Right ventricle myocardium superior (tissue), 1 donor: ENCODE measurements at places on chromosomes 6 and 20.

GRCh38 chr6:8888468-8888867 lies 453.1 kb upstream of the SLC35B3 start:
- DNase-seq = no peak

DNA sequence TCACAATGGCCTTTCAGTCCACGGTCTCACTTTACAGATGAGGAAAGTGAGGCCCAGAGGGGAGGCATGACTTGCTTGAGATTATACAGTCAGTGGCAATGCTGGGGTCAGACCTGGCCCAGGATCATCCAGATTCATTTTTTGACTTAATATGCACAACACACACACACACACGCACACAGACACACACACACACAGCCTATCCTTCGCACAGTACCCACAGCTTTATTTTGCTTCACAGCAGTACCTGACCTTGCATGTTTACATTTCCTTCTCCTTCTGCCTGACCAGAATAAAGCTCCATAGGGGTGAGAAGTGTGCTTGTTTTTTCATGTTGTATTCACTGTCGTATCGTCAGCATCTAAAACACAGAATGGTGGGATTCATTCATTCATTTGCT lies 79.8 kb downstream of the VEGFA start:
- no peak for DNase-seq

- no peak for DNase-seq
Measured at GRCh38 chr6:5869261-5869660, 137.5 kb downstream of the NRN1 start.

- DNase-seq = no peak
Measured at GRCh38 chr6:106156863-106157262, 70.7 kb downstream of the PRDM1 start.

GRCh38 chr6:108167449-108168089 lies 1.7 kb downstream of the NR2E1 start:
- peak; percentile 50 for DNase-seq

DNA sequence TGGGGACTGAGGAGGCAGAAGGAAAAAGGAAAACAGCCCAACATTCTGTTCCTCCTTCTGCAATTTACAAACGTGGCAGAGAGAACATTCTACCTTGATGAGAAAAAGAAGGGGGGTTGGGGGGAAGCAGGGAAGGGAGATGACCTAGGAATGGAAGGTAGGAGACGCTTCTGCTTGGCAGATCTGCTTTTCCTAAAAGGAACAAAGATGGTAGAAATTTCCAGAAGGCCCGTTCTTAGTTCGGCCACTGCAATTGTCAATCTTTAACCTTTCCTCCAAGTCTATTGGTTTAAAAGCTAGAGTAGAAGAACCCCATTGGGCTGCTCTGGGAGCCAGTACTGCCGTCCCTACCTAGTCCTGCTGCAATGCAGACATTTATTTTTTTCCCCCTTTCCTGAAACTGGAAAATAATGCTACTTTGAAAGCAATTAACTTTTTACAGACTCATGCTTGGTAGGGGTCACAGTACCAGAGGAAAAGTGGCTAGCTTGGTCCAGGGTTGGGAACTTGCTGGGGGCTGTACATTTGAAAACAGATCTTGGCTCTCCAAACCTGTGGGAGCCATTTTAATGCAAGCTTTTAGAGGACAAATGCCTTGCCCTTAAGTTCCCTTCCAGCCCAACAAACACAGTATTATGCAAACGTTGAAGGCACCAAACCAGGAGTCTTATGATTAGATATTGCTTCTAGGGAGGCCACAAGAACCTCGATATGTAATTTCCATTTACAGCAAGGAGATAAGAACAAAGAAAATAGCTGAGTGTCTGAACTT lies 2.6 kb downstream of the ZMYND8 start:
- no peak for DNase-seq

DNA sequence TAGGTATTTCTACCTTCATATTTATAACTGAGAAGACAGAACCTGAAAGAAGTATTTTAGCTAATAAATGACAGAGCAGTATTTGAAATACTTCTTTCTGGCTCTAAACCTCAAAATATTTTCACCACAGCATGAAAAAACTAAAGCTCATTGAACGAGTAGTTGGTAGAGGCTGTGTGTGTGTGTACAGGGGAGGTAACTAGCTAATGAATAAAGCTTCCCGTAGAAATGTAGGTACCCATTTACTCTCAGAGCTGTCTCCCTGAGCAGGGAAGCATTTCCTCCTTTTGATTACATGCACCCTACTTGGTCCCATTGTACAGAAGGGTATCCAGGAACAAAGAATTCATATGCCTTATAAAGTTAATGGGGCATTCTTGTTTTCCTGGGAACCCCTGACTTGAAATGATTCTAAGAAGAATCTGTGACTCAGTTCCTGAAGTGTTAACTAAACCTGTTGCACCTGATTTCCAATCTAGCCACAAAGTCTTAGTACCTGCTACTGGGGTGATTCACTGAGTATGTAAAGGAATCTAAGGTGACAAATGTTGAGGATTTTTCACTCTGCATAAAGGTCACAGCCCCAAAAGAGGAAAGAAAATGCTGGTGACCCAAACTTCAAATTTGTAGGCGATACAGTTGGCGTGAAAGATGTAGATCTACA lies 12.5 kb downstream of the CRYBG1 start:
- DNase-seq = no peak

DNA sequence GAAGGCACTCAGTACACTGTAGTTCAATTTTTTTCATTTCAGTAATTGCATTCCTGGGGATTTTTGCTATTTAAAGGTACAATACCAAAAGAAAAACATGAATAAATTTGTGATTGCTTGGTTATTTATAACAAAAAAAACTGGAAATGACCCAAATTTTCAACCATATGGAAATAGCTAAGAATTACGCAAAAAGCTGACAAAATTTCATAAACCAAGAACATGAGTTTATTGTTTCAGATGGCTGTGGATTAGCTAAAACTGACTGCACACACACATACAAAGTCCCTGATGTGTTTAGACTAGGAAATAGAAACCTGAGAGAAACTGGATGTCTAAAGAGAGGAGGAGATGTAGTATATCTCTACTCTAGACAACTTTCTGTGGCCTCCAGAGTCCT lies 718.4 kb upstream of the CHD6 start:
- DNase-seq = no peak

DNA sequence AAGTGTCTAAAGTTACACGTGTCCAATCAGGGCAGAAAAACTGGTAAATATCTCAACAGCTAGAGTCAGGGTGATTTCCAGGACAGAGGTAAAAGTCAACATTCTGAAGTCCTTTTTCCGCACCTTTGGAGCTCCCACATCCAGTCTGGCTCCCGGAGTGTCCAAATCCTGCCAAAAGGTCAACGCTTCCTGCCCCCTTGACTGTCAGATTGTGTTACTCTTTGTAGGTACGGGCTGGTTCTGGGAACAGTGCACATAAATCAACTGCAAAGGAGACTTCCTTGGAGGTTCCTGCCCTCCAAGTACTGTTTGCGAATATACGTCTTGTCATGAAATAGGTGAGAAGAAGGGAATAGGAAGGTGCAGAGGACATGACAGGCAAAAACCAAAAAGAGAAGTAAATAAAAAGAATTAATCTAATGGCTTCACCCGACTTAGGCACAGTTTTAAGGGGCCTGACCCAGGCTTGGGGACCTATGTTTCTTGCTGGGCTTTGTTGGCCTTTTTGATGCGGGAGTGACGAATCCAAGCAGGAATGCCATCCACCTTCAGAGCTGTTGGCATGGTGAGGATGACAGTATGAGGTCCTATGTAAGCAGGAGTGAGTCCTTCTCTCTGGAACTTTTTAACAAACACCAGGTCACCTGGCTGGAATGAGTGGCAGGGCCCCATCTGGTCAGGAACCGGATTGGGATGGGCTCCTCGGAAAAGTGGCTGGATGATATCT lies 155.4 kb downstream of the TRIM27 start:
- DNase-seq = no peak

DNA sequence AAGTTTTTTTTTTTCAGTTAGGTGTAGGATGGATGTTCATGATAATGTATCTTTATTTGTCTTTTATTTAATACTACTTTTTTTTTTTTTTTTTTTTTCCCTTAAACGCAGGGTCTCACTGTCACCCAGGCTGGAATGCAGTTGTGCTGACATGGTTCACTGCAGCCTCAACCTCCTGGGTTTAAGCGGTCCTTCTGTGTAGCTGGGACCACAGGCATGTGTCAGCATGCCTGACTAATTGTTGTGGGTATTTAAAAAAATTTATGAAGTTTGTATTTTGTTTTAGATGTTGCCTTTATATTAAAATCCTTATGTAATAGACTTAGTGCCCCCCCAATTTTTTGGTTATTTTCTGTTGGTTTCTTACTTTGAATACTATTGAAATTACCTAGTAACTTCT lies 42.6 kb downstream of the NCOA3 start:
- no peak for DNase-seq

- DNase-seq = no peak
Measured at GRCh38 chr20:16462711-16463110, 110.5 kb downstream of the KIF16B start.

- no peak for DNase-seq
Measured at GRCh38 chr6:33994472-33995308, 151.2 kb downstream of the GRM4 start.

GRCh38 chr6:127776320-127776719 lies 124.5 kb downstream of the THEMIS start:
- no peak for DNase-seq

- DNase-seq = no peak
Measured at GRCh38 chr6:91420243-91420642, 833.4 kb upstream of the MAP3K7 start.

DNA sequence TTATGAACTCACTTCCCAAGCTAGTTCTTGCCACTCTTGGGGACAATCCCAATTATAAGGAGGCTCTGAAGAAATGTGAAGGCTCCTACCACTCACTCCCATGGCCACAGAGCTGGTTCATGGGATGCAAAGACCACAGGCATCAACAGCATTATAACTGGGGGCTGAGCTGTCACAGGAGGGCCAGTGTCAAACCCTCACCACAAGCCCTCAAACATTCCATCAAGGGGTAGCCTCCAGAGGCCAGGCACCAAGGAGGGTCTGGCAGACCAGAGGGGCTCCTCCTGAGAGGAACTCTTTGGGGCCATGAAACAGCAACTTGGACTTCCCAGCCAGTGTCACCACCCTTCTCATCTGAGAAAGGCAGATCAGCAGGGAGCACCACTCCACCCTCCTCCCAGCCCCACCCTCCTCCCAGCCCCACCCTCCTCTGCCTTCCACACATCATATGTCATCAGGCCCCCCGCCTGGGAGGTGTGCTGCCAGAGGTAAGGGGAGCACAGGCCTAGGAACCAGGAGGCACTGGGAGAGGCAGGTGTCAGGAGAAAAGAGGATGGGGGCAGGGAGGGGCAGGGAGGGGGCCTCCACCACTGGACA lies 1.2 kb upstream of the TSPO2 start:
- DNase-seq = no peak

- no peak for DNase-seq
Measured at GRCh38 chr20:51236421-51236820, 213.5 kb upstream of the KCNG1 start.

DNA sequence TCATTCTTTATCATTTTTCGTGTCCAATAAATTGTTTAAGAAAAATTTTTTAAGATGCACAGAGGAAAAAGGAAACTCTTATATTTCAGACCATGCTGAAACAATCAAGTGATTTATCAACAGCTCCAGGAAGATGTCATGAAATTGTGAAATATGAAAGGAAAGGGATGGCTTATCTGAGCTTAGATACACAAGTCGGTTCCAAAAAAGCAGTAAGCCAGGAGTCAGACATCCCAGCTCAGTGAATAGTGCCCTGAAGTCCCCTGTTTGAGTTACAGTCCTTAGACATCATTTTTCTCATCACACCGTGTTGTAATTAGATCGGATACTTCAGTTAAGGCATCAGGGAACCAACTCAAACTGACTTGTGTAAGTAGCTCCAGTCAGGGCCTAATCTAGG lies 91.0 kb upstream of the SSTR4 start:
- DNase-seq = no peak

- no peak for DNase-seq
Measured at GRCh38 chr6:13711324-13711732, 307 bp downstream of the RANBP9 start.

DNA sequence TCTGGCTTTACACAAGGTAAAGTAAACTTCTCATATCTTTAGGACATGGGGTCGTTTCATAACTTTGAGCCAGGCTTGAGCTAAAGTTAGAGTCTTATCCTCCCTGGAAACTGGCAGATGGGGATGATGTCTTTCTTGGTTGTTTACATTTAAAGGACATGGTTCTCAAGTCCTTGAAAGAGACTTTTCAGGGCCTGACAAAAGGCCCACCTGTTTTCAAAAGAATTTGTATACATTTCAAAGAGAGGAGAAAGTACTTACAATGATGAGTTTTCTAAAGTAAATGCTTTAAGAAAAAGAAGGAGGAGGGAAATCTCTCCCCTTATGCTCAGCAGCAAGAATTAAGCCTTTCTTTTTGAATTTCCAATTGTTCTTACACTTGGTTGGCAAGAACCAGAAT lies 45.7 kb upstream of the TINAG start:
- no peak for DNase-seq

GRCh38 chr6:98384801-98385200 lies 449.6 kb upstream of the POU3F2 start:
- no peak for DNase-seq

DNA sequence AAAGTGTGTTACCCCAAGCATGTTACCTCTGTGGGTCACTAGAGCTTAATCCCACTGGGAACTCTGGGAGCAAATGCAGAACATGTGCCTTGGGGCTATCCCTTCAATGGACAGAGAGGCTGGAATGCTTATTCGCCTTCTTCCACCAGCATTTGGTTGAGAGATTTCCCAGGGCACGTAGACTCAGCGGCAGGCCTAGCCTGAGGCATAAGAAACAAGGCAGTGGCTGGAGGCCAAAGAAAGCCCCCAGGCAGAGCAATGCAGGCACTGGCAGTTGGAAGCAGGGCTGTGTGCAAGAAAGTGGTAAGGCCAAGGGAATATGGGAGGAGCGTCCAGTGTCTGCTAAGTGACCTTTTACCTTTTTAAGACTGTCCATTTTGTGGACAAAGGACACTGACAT lies 114.0 kb upstream of the FLRT3 start:
- DNase-seq = no peak

DNA sequence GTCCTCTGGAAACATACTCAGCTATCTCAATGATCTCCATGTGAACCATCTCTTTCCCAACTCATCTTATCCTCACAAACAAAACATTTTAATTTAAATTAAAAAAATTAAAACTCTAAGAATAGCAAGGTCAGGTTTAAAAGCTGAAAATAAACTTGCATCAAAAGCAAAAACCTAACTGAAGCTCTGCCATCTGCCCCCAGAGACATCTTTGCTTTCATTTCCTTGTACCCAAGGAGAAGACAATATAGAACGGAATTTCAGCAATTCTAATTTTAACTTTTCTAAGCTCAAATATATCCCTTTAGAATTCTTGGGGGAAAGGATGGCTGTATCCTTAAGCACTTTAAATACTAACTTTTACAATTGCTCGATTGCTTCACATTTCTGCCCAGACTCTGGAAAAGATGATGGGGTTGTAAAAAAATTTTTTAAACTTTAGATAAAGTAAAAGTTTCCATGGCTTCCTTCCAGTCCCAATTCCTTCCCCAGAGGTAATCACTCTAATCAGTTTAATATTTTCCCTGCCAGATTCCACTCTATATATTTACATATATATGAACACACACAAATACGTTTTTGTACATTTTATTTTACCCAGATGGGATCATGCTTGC lies 69.2 kb upstream of the SMIM29 start:
- DNase-seq = no peak

GRCh38 chr6:108862479-108863191 lies 14.4 kb downstream of the ARMC2 start:
- DNase-seq = peak; percentile 72

- no peak for DNase-seq
Measured at GRCh38 chr20:53794529-53795115, 201.0 kb upstream of the ZNF217 start.

GRCh38 chr6:97151601-97152000 lies 131.4 kb downstream of the MMS22L start:
- DNase-seq = no peak
